ENCODE measurements at places on chromosomes 5 and 9. TPM values are rescaled to one million over a fixed set of nuclear protein-coding genes. Genes with fewer than 3 reads are reported as not detected.

DNA sequence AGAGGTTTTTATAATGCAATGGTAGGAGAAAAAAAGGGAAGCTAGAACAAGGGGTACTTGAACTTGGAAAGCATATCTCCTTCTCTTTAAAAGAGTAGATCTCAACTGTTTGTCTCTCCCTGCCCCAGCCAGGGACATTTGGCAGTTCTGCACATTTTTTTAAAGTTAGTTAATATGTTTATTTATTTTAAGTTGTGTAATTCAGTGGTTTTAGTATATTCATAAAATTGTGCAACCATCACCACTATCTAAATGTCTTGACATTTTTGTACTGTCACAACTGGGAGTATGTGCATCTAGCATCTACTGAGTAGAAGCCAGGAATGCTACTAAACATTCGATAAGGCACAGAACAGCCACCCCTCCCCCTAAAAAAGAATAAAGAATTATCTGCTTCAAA is 103.5 kb upstream of the DPYSL3 start:
- no peaks in the 10 kb centered on the region for H3K36me3 ChIP-seq
- no peak overlapping the region for H3K27ac ChIP-seq
- no peak overlapping the region for H3K4me3 ChIP-seq
- H3K27me3 ChIP-seq = no peaks in the 10 kb centered on the region
- no peak for DNase-seq

DNA sequence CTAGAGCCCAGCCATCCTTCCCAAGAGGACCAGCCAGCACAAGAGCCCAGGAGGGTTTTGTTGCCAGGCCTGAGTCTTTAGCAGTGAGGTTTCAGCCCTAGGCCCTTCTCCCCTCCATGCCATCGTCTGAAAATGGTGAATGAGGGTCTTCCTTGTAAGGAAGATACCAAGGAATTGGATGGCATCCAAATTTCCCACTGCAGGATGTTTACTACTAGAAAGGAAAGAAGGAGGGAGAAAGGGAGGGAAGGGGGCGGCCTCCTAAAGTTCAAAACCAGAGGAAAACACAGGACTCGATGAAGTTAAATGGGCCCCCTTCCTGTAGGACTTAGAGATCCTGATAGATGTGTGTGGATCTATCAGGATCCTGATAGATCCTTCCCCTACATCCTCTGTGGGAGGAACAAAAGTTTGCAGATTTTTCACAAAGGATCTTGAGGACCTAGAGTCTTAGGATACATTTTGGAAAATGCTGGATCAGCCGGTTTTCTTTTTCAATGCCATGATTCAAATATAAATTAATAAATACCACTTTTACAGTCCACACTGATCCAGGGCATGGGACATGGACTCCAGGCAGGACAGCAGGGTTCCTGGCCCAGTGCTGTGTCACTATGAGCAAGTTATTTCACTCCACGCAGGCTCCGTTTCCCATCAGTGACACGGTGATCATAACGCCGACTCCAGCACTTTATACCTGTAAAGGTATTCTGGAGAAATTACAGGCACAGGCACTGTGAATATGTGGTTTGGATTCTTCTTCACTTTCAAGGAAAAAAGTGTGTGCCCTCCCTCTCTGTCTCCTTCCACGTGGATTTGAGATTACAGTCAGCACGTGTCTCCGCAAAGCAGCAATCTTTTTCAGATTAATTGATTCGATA is 40.9 kb downstream of the C5orf15 start:
- no peak for DNase-seq
- H3K36me3 ChIP-seq = no peaks in the 10 kb centered on the region
- H3K4me1 ChIP-seq = no peaks in the 10 kb centered on the region
- H3K27ac ChIP-seq = no peak overlapping the region

GRCh38 chr5:107605596-107606125 is 65.1 kb downstream of the EFNA5 start:
- H3K4me3 ChIP-seq = no peak overlapping the region
- H3K36me3 ChIP-seq = no peaks in the 10 kb centered on the region
- peaks cover 45% of the 10 kb centered on the region for H3K4me1 ChIP-seq
- no peak for DNase-seq
- H3K27me3 ChIP-seq = no peaks in the 10 kb centered on the region
- H3K27ac ChIP-seq = no peak overlapping the region

ANXA2R gene
- total RNA-seq = 10.6 TPM

GRCh38 chr5:125898851-125899405 is 524.3 kb upstream of the GRAMD2B start:
- no peaks in the 10 kb centered on the region for H3K27me3 ChIP-seq
- no peak for DNase-seq
- H3K4me1 ChIP-seq = no peaks in the 10 kb centered on the region
- no peak overlapping the region for H3K27ac ChIP-seq
- H3K36me3 ChIP-seq = no peaks in the 10 kb centered on the region

PFN3 gene
- total RNA-seq = not detected

DNA sequence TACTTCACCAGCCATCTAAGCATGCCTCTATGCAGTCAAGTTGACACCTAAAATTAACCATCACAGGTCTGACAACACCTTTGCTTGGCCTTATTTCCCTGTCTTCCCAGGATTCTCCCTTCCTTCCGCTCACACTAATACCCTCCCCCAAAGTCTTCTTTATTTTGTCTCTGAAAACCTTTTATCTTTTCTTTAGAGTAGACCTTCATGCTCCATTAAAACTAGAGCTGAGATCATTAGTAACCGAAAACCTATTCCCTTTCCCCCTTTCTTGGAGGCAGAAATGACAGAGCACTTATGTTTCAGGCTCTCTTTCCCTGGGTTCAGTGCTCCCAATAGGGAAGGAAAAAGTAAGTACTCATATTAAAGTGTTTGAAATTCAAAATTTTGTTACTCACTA is 423.8 kb downstream of the YTHDC2 start:
- no peak overlapping the region for H3K4me3 ChIP-seq
- DNase-seq = no peak
- no peaks in the 10 kb centered on the region for H3K36me3 ChIP-seq
- H3K4me1 ChIP-seq = no peaks in the 10 kb centered on the region
- H3K27me3 ChIP-seq = no peaks in the 10 kb centered on the region

DUSP1 gene
- total RNA-seq = 2,876 TPM

DNA sequence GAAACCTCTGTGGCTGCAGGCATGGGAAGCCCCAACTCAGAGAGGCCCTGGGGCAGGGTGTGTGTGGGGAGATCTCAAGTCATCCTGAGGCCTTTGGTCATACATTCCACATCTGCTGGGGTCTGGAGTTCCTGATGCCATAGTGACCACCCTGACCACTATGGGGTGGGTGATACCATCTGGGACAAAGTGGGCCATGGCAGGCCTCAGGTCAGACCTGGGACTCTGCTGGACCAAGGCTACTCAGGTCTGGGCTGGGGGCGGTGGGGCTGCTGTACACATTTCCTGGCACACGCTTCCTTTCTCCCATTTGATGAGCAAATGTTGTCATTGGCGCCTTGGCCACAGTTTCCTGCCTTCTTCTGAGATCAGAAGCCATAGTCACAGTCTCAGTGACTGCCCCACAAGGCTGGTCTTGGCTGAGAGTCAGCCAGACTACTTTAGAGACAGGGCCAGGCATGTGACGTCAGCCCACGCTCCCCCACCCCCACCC is 15.1 kb upstream of the ACSL6 start:
- no peak overlapping the region for H3K4me3 ChIP-seq
- no peaks in the 10 kb centered on the region for H3K36me3 ChIP-seq
- H3K27ac ChIP-seq = no peak overlapping the region

GRCh38 chr9:82903503-82903902 is 159.4 kb downstream of the RASEF start:
- no peaks in the 10 kb centered on the region for H3K36me3 ChIP-seq
- H3K27ac ChIP-seq = no peak overlapping the region
- H3K4me1 ChIP-seq = no peaks in the 10 kb centered on the region
- H3K4me3 ChIP-seq = no peak overlapping the region

TAF11L5 gene
- total RNA-seq = not detected

SOX30 gene
- not detected for total RNA-seq

TAF11L10 gene
- total RNA-seq = not detected

FAM151B gene
- 0.98 TPM for total RNA-seq
